ENCODE measurements at places on chromosomes 3 and 15.
A peak's percentile ranks its signal among the peaks of the same experiment; 100 is the strongest.

DNA sequence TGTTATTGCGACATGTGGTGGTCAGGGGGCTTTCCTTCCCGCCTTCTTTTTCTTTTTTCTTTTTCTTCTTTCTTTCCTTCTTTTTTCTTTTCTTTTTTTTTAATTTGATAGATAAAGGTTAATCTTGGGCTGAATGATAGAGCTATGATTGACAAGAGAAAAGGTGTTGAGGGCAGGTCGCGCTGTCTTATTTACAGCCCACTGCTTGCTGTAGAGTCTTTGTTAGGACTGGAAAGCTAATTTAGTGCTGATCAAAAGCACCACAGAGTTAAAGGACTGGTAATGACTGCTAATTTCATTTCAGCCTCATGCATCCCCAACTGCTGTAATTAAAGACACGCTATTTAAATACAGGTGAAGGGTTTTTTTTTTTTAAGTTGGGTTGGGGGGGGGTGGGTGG, 10.6 kb upstream of the SOX2 start:
- no peak for DNase-seq

GRCh38 chr3:189355481-189356201, 183.9 kb downstream of the TPRG1 start:
- peak; percentile 15 for DNase-seq

DNA sequence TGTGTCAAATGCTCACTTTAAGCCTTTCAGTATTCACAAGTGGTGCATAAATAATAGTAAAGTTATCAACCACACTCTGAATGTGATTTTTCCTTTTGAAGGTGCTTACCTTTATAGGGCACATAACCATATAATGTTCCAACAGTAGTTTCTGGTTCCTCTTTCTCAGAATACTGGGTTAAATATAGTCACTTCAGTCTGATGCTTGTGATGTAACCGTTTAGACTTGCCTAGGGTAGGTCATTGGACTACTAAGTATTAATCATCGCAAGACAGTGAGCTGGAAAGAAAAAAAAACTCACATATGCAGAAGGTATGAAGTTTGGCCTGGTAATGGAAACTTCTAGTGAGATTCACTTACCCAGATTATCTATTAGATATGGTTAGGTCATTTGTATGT, 1.9 kb downstream of the KBTBD8 start:
- DNase-seq, result no peak

DNA sequence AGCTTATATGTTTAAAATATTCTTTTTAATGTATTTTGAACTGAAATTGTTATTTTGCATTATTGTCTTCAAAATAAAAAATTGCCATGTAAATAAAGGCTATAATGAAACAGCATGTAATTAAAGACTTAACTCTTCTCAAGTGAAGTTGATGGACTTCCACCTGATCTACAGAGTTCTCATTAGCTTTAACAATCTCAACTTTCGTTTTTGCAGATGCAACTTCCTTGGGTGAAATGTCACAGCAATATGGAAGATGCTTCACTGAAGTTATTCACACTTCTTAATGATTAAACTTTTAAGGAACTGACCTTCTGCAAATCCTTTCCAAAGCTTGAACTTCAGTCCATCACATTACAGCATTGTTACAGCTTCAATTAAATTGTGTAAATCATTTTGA, 63.6 kb downstream of the OSTN start:
- no peak for DNase-seq

GRCh38 chr3:129481766-129482332, 41.8 kb downstream of the IFT122 start:
- peak; percentile 8 for DNase-seq

DNA sequence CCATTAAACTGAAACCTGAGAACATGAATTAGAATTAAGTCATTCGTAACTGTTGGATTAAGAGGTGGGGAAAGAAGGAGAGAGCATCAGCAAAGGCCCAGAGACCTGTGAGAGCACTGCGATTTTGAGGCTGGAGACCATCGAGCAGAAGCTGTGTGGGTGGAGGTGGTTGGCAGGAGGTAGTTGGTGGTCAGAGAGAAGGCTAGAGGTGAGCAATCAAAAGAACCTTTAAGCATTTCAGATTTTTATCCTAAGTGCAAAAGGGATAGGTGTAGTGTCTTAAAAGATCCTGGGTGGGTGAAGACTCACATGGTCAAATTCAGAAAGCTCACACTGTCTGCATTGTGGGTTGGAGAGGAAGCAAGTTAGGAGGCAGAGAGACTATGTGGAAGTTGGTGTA, 65.1 kb upstream of the TEX264 start:
- no peak for DNase-seq

GRCh38 chr3:46386205-46386604, 15.5 kb downstream of the CCR5 start:
- DNase-seq, result no peak

GRCh38 chr15:43134157-43134635, 810 bp downstream of the TMEM62 start:
- no peak for DNase-seq

DNA sequence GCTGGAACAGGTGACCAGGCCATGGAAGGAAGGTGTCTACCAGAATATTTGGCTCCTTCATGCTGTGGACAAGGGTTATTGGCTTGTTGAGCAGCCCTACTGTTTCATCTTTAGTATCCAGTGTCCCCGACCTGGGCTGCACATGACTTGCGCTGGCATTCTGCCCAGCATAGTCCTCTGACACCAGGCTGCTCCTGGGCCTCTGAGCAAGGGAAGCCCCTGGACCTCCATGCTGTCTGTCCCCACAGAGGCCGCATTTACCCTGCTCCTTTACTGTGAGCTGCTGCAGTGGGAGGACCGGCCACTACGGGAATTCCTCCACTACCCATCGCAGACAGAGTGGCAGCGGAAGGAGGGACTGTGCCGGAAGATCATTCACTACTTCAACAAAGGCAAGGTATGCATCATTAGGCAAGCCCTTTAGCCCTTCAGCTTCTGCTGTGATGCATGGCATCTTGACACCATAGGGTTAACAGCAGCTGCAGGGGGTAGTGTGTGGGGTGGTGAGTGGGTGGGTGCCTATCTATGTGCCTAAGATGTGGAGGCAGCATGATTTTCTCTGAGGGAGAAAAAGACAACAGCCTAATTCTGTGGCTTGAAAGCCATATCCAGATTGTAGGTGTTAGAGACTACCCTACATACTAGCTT, 44.0 kb upstream of the MANF start:
- no peak for DNase-seq

GRCh38 chr3:138078901-138079344, 36.5 kb downstream of the DZIP1L start:
- DNase-seq, result no peak

DNA sequence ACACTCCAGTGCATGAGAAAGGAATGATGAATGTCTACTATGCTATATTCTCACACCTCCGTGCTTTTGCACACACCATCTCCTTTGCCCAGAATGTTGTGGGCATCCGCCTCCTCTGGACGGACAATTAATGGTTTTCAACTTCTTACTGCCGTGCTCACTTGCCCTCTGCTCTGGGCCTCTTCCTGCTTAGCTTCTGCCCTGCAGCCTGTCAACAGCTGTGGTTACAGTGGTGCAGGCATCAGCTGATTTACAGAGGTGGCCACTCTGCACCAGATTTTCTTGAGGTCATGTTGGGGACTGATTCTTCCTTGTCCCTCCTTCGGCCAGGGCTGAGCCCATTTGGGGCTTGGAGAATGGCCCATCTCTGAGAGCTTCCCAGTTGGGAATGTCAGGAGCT, 56.5 kb upstream of the TMEM115 start:
- no peak for DNase-seq

DNA sequence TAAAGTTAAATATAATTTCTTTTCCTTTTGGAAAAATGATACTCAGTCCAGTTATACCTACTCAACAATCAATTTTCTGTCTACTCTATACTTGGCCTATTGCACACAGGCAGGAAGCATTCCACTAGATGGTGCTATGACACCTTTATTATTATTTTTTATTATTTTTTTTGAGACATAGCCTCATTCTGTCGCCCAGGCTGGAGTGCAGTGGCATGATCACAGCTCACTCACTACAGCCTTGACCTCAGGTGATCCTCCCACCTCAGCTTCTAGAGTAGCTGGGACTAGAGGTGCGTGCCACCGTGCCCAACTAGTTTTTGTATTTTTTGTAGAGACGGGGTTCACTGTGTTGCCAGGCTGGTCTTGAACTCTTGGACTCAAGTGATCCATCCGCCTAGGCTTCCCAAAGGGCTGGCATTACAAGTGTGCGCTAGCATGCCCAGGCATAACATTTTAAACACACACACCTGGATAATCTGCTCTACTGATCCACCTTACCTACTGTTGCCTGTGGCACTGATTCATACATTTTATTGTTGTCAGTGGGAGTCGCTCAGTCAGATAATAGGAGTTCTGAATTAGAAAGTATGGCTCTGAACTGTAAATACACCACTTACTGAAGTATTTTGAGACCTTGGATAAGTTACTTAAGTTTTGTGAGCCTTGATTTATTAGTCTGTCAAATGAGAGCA, 56.2 kb downstream of the EIF3J start:
- no peak for DNase-seq

All from stimulated activated CD4-positive, alpha-beta T cell treated with anti-CD3 and anti-CD28 coated beads, Interleukin-12 subunit alpha, Interleukin-12 subunit beta, amount 100 ng/mL, for 4 hours (primary cell).